Adipocyte (in vitro differentiated cells): ENCODE measurements at places on chromosomes 2 and 18.
A peak's percentile ranks its signal among the peaks of the same experiment; 100 is the strongest.

DNA sequence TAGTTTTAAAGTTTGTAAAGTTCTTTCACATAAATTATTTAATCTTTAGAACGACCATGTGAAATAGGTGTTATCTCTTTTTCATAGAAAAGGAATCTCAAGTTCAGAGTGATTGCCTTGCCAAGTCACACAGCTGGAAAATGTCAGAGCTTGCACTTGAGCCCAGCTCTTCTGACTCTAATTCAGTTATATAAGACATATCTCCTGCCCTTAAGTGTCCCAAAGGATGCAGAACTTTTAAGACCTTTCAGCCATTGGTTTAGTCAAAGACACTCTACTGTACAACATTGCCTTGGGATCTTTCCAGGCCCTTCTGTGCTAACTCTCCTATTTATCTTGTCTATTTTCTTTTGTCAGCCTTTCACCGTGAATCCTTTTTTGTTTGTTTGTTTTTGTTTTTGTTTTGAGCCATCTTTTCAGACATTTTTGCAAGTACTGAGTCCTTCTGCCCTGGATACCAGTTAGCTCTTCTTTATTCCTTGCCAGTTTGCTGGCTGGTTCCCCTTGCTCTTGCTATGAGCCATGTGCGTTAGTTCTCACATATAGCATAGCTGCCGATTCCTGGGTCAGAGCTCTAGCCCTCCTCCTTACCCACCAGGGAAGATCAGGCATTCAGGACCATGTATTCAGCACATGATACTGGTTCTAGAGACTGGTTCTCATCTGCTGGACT lies 160.0 kb upstream of the MYO3B start:
- no peak for DNase-seq

- peak; percentile 43 for DNase-seq
Measured at GRCh38 chr18:2978208-2978607, 34.7 kb downstream of the LPIN2 start.

DNA sequence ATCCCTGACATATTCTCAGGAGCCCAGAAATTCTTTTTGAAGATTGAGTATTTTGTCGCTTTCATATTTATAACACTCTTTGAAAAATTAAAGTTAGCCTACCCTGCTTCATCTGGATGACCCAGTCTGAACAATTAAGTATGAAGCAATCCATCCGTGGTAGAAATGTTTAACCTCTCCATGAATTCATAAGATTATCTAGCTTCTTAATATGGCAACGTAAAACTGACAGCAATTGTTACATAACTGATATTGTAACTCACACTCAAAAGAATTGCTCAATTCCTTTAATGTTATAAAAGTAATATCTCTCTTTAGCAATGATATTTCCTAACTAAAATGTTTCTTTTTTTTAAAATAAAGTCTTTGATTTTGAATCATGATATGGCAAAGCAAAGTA lies 7.2 kb upstream of the ABCA12 start:
- DNase-seq, result no peak

DNA sequence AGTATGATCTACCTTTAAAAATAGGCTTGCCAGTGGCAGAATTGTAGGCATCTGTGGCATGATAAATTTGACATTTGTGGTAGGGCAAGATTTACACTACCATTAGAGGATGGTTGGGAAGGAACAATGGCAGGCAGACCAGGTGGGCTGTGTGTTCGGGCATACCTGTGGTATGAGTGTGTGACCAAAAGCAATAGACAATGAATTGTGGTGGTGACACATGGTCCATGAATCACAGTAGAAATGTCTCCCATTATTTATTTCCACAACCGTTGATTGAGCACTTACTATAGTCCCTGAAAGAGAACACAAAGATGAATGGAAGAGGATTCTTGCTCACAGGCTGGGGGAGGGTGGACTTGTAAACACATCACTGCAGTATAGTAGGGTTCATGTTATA lies 29.9 kb upstream of the RUFY4 start:
- no peak for DNase-seq

DNA sequence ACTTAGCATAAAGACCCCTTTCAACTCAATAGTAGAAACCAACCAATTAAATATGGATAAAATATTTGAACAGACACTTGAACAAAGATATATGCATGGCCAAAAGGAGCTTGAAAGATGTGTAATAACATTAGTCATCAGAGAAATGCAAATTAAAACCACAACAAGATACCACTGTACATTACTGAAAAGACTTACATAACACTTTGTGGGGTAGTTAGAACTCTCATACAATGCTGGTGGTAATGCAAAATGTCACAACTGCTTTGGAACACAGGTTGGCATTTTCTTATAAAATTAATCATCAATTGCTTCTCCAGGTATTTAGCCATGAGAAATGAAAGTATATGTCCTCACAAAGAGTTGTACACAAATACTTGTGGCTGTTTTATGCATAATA lies 60.7 kb downstream of the TTC27 start:
- peak; percentile 29 for DNase-seq

DNA sequence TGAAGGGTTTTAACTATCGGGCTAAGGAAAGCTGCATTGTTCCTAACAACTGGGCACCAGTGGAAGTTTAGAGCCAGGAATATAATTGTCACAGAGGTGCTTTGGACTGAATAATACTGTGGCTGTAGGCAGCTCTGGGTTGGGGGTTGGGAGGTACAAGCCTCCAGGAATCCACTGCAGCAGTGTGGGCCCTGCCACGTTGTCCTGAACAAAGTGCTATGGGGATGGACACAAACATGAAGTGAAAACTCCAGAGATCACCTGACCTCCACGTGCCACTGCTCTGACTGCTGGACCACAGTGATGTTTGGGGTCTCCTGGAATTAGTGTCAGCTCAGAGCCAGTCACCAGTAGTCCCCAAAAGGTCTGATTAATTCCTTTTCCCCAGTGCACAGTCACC lies 110.9 kb downstream of the BCL2 start:
- no peak for DNase-seq

DNA sequence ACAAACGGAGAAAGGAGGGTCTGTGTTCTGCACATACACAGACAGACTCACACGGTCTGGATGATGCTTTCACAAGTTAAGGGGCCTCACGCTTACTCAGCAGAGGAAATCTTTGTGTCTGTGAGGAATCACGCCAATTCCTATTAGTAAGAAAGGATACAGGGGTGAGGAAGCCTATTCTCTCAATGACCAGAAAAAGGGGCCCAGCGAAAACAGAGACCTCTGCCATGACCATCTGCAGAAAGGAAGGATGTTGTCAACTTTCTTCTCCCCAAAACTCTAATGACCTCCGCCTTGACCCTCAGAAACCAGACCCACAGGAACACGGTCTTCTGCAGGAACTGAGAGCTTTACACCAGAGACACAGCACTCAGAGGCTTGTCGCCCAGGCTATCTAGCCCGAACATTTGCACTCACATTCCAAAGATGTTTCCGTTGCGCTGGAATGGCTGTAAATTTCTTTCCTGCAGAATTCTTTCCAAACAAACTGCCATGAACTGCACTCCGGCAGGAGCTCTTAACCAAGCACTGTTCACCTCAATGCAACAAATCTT lies 186.3 kb downstream of the TCF4 start:
- DNase-seq, result peak; percentile 82

DNA sequence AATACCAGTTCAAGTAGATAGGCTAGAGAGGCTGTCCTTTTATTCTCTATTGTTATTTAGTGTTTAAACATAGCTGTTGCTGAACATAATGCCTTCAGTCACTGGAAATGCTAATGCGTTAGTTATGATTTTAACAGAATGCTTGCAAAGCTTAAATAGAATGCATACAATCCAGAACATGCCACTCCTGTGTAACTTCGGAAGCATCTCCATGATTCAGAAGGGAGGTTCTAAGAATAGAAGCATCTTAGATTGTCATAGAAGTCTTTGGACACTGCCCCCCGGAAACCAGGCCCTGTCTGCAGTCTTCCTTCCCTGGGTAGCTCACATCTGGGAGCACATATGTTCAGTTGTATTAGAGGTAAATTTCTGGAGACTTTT lies 73.2 kb downstream of the ZNF532 start:
- DNase-seq, result peak; percentile 19

DNA sequence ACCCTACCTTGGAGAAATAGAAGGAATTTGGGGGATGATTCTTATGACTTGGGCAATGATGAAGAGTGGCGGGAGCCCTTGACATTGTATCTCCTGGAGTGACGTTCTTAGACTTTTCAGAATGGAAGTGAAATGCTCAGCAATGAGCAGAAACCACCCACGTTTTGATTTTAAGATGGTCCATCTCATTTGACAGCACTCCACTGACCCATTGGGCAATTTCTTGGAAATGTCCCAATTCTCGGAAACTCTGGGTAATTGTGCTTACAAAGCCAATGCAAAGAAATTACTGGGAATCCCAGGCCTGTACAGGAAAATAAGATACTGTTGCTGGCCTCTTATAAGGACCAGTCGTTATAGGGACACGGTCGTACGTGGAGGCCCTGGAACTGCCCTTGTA lies 170.0 kb upstream of the COPS8 start:
- no peak for DNase-seq

DNA sequence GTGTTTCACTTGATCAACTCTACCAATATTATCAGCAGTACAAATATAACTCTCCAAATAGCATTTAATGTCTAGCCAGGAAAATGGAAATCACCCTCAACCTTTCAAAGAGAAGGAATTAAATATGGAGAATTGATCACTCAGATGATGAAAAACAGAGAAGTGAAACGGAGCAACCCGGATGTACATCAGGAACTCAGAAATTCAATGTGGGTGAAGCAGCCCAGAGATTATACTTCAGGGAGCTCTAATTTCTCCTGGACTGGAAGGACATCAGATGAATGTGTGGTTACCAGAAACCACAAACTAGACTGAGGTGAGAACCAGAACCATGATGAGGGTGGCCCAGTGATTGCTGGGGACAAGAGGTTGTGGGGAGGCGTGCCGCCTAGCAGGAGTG lies 35.5 kb upstream of the COBLL1 start:
- no peak for DNase-seq

DNA sequence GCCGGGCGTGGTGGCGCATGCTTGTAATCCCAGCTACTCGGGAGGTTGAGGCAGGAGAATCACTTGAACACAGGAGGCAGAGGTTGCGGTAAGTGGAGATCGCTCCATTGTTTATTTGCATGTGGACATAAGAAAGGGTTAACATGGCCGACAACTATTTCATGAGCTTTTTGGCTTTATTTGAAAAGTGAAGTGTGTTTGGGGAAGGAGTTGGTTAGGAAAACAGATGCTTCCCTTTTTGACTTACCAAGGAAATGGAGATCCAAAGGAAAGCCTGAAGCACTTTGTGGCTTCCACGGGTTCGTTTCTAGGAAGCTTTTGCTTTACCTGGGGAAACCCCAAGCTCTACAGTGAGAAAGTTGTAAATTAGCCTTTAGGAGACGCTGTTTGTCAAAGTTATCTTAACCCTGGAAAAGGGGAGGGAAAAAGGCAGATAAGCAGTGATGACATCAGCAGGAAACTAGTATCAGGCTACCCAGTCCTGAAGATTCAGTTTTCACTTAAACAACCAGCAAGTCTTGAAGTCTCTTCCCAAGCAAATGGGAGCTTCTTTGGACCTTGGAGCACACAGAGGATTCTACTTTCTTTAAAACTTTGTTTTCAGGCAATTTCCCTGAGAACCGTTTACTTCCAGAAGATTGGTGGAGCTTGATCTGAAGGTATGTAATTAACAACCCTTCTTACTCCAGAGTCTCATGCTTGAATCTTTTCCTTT lies at the start of gene CASP10:
TSS of gene CASP10 (plus strand) at position 492 of the 715 bp plus-strand sequence. CDS start 2,637 bp downstream, outside the sequence.
- DNase-seq, result peak; percentile 24

DNA sequence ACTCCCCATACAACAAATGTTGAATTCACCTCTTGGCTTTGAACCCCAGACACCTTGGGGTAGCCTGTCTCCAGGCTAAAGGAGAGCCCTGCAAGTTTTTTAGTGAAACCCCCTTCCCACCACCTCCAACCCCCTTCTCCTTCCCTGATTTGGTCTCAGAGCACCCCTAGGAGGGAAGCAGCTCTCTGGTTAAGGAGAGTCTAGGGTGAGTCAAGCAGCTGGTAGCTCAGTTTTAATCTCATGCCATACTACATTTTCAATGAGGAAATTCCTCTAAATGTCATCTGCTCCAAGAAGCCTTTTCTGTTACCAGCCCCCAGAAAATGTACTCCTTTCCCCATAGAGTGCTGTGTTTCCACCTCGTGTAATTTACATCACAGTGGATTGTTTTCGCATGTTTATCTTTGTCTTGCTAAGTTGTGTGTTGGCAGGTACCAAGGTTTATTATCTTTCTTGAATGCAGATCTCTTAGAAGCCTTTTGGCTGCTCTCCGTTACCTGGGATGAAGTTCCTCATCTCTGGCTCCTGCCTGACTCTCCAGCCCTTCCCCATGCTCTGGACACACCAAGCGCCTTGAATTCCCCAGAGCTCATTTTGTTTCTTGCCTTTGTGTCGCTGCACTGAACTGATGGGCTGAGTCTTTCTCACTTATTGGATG lies 82.2 kb downstream of the ASAP2 start:
- DNase-seq, result peak; percentile 67

GRCh38 chr18:79926715-79927606 lies 24.5 kb downstream of the SLC66A2 start:
- DNase-seq, result no peak

GRCh38 chr2:179646173-179646769 lies 215.1 kb downstream of the ZNF385B start:
- no peak for DNase-seq

GRCh38 chr2:57878171-57878865 lies 168.3 kb upstream of the VRK2 start:
- no peak for DNase-seq

DNA sequence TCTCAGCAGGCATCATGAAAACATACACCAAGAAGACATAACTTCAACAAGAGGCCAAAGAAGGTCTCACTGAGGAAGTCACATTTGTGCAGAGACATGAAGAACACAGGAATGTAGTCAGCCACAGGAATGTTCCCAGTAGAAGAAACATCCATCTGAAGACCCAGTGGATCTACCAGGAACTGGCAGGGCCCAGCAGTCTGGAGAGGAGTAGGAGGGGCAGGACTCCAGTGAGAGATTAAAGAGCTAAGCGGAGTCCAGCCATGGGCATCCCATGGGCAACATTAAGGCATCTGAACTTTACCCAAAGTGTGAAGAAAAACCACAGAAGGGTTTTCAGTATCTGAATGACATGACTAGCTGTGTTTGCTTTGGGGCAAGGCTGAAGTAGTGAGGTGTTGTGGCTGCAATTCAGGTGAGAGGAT lies 103.1 kb downstream of the UPP2 start:
- peak; percentile 66 for DNase-seq

DNA sequence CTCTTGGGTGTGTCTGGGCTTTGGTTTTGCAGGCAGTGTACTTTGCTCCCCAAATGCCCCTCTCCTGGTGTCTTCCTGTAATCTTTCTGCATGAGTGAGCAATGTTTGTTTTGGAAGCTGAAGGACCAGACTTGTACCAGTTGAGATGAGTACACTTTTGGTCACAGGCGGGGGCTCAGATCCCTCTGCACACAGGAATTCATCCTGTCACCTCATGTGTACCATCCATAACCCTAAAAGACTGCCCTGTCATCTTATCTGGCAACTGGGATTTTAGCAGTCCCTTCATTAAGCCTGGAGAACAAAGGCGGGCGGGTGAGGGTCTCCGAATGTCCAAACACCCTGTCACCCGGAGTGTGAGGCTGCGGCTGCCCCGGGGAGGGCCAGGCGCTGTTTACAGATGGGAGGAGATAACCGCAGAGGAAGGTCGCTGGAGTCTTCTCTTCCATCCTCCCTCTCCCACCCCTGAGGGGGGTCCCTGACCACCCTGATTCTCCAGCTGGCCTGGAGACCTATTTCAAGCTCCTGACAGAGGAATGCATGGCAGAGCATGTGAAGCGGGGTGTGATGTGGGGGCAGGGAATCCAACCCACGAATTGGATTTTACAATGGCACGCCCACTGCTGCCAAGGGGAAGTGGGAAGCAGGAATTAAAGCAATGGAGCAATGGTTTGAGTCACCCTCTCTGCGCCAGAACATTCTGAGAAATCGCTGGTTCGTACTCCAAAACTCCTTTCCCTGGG lies 158.2 kb upstream of the MYCN start:
- DNase-seq, result no peak
